RWPE1 (cell line): ENCODE measurements at places on chromosomes 12 and 14.
A peak's percentile ranks its signal among the peaks of the same experiment; 100 is the strongest.

GRCh38 chr12:123049398-123050240 is 69.1 kb downstream of the ARL6IP4 start:
- no peak for DNase-seq

DNA sequence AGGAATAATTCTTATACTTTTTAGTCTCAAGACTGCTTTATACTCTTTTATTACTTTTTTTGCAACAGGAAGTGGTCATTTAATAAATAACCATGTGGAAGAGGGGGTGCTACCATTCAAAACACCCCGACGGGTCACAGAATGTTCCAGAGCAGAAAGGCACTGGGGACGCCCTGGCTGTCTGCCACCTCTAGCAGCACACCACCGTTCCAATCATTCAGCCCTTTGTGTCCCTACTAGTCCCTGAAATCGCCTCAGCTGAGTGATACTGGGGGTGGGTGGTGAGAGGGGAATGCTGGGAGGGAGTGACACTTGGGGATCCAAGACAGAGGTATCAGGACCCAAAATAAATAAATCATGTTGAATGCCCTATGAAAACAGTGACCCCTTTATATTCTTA is 52.4 kb downstream of the MON2 start:
- DNase-seq: no peak

- DNase-seq: no peak
Measured at GRCh38 chr14:75267141-75267721, 11.4 kb upstream of the FOS start.

- DNase-seq: peak; percentile 75
Measured at GRCh38 chr12:118271770-118272417, 100.8 kb downstream of the TAOK3 start.

DNA sequence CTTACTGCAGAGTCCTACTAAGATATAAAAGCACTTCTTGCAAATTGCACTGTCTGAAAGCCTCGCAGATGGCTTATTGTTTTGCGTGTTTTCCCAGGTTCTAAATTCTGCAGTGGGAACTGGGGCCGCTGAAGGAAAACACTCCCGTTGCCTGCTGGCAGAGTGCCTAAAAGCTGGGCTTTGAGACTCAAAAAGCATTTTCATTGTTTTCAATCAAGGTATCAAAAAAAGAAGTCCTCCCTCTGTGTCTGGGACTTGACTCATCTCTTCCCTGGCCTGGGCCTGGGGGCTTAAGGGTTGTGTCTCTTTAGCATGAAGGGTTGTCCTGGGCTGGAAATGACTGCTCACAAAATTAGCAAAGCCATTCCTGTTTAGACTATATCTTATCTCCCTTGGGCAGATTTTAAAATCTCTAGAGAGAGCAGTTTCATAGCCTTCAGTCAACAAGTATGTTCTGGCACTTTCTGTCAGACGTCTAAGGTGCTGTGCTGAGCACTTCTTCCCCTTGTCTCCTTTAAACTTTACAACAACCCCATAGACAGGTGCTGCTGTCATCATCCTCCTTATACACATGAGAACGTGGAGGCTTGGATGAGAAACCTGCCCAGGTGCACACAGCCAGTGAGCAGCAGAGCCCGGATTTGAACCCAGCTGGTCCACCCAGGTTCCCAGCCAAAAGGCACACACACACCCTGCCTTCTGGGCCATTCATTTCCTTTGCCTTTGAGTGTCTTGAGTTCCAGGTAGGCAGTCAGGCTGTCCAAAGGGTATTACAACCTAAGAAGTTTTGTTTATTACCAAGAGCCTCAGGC is 31.1 kb downstream of the ELK3 start:
- DNase-seq: no peak

GRCh38 chr12:129901254-129901653 is 2.6 kb downstream of the TMEM132D start:
- DNase-seq: peak; percentile 29

DNA sequence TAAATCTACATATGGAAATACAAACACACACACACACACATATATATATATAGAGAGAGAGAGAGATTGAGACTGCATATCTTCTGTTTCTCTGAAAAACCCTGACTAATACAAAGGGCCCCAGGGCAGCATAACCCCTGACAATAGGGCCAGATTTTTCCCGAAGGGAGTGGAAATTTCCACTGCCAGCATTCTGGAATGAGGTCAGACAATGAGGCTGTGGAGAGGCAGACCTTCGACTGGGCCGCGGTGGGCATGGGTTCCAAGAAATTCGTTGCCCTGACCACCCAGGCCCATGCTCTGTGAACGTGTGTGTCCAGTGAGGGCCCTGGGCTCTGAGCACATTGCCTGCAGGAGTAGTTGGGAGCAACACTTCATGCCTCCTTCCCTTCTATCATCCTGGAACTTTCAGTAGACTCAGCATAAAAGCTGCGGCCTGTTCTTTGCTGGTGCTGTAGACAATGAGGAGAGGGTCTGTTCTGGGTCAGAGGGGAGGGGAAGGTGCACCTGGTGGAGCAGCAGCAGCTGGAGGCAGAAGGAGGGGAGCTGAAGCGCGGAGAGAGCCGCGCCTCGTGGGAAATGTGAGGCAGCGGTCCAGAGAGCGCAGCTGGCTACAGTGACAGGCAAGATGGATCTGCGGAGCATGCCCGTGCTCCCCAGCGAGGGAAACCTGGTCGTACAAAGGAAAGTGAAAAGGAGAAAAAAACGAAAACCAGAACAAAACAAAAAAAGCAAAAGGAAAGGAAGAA is 25.6 kb upstream of the CCDC60 start:
- no peak for DNase-seq

DNA sequence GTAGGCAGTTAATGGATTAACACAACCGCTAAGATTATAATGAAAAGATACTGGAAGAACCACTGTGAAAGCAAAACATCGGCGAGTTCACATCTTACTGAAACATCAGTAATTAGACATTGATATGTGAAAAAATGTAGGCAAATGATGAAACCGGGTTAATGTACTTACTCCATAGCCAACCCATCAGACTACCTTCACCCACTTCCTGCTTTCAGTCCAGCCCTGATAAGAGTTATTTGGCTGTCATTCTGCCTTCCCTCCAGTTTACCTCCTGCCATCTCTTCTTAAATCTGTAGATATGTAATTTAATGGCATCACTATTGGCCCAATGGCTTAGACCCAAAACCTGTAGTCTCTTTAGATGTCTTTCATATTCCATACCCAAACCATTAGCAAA is 46.0 kb upstream of the LGR5 start:
- DNase-seq: no peak

GRCh38 chr14:101717663-101718490 is 43.6 kb upstream of the PPP2R5C start:
- DNase-seq: no peak

DNA sequence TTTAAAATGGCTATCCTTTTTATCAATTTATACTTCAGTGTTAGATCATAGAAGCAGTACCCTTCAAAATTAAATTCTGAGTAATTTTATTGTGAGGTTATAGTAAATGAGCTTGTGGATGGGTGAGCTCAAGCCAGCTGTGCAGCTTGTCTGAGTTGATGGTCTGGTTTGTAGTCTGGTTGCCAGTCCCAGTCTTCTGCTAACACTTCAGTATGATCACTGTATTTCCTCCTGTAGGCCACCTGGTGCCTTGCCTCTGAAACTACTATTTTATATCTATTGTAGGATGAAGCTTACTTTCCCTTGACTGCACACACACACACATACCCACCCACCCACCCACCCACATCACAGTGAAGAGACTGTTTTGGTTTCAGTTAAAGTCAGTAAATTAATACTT is 496.4 kb downstream of the PCNX1 start:
- DNase-seq: peak; percentile 6

DNA sequence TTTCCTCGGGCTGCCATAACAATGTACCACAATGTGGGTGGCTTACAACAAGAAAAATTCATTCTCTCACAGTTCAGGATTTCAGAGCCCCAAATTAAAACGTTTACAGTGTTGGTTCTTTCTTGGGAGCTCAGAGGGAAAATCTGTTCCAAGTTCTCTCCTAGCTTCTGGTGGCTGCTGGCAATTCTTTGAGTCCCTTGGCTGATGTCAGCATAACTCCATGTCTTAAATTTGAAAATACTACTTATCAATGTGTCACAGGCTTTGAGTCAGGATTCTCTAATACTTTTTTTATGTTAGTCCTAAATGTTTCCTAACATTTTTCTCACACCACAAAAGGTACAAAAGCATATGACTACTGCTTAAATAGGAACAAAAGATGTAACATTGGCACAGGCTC is 198.4 kb upstream of the ATXN7L3B start:
- no peak for DNase-seq

DNA sequence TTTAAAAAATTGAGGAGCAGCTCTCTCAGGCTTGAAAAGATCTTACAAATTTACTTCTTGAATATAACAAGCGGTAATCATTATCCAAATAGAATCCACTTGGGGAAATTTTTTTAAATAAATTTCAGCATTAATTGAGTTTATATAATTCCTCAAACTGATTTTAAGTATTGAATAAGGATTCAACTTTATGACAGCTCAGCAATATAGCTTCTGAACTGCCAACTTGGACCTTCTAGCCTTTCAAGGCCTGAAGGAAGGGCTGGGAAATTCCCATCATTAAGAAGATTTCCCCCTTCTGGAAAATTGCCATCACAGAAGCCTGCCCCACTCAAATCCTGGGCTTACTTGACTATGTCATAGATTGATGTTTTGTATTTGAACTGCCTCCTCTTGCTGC is 57.5 kb upstream of the GARIN2 start:
- DNase-seq: no peak

DNA sequence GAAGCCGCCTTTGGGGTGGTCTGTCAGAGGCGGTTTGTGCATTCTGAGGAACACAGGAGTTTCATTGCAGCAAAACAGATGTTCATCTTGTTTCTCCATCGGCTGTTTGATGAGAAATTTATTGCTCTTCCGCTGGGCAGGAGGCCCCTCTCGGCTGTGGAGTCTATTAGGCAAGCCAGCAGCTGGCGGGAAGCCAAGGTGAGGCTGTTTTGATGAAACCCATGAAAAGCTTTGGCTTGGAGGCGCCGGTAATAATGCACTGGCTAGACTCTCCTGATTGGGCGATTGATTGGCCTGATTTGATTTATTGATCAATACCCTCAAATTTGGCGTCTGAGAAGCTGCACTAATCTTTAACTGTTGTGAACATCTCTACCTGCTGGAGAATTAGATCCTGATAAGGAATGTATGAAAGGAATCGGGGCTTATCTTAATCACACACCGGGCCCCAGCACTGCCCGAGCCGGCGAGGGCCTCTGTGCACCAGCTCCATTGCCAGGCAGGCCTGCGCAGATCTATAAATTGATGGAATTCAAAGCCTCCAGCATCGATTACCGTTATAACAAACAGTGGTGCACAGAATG is 187.7 kb downstream of the PHETA1 start:
- DNase-seq: no peak

GRCh38 chr12:2582631-2583030 is 212.1 kb upstream of the FKBP4 start:
- DNase-seq: no peak

DNA sequence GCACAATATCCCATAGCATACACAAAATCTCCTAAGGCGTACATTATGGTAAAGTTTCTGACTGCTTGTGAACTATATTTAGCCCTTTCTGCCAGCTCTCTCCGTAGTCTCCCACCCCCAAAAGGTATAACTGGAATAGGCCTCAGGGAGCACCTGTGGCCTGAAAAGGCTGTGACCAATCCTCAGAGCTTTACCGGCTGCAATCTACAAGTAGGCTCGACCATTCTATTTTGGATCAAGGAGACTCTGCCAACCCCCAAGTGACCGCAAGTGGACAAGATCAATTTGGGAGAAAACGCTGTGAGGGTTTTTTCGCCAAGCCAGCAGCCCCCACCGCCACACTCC is 1.2 kb downstream of the PPTC7 start:
- DNase-seq: no peak

DNA sequence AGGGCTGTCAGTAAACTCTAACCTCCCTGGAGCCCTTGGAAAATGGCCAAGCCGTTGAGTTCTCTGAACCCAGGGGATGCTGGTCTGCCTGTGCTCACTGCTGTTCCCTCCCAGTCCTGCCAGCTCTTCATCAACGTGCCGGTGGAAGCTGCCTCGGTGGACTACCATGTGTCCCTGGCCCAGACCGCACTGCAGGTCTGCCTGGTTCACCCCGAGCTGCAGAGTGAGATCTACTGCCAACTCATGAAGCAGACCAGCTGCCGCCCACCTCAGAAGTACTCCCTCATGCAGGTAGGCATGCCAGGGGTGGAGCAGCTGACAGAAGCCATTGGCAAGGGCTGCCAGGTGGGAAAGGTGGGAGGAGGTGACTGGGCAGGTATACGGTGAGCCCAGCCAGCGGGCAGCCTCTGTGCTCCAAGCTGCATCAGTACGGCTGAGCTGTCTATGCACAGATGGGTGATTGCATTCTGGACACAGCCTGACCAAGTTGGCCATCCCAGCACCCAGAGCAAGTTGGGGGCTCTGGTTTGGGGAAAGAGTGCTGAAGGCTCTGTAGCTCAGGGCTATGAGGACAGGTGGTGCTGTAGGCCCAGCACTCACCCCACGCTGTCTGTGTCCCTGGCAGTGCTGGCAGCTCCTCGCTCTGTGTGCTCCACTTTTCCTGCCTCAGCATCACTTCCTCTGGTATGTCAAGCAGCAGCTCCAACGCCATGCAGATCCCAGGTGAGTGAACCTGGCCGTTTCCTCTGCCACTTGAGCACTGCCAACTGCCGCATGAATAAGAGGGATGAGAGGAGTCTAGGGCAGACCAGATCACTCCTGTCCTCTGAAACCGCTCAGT is 21.9 kb downstream of the PIGH start:
- DNase-seq: no peak

GRCh38 chr12:41019461-41019860 is 168.7 kb upstream of the PDZRN4 start:
- DNase-seq: no peak

DNA sequence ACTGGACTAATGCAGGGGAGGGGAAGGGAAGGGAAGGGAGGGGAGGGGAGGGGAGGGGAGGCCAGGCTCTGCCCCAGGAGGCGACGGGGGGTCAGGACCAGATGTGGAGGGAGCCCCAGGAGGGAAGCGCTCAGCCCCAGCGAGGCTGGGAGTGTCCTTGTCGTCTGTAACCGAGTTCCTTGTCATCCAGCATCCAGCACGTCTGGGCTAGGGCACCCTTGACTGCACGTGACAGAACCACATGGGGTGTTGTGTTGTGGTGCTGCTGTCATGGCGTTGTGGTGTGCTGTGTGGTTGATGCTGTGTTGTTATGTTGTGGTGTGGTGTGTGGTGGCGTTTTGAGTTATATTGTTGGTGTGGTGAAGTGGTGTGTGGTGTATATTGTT is 28.4 kb upstream of the SFSWAP start:
- DNase-seq: no peak

DNA sequence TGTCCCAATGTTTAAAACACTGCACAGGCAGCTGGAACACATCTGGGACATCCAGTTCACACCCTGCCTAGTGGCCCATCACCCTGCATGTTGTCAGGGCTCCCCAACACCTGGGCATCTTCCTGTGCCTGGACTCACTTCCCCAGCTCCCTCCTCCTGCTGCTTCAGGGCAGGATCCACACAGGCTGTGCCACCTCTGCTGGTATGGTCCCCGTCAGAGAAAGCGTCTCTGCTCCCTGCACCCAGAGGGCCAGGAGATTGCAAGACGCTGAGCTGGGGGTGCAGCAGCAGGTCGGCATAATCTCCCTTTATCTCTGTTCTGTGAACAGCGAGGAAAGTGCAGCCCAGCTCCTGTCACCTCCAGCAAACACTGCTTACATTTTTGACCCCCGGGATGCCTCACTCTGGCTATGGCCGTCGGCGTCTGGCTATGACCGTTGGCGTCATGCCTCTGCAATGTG is 124.3 kb downstream of the ADGRD1 start:
- no peak for DNase-seq
